Stimulated activated CD4-positive, alpha-beta T cell treated with anti-CD3 and anti-CD28 coated beads, Interleukin-1b, Interleukin-23, amount 100 ng/mL, for 48 hours (primary cell): ENCODE measurements at places on chromosomes 16 and 17.

GRCh38 chr16:81005610-81006161 is 999 bp downstream of the CMC2 start:
- no peak for DNase-seq

DNA sequence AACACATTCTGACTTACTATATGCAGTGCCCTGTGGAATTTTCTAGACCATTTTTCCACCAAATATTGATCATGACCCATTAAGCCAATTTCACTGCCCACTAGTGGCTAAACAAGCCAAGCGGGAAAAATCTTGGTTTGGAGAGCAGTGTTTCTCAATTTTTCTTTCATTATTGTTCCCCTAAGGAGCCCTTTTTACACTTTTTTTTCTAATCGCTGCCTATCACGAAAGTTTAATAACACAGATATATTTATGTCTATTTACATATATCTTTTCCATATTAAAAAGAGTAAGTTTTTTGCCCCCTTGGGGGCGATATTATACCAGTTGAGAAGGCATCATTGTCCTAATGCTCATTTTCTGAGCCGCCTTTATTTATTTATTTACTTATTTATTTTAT is 10.8 kb upstream of the TLCD3B start:
- no peak for DNase-seq

- DNase-seq, result peak; percentile 85
Measured at GRCh38 chr16:89167425-89167941, 4.1 kb upstream of the CDH15 start.

DNA sequence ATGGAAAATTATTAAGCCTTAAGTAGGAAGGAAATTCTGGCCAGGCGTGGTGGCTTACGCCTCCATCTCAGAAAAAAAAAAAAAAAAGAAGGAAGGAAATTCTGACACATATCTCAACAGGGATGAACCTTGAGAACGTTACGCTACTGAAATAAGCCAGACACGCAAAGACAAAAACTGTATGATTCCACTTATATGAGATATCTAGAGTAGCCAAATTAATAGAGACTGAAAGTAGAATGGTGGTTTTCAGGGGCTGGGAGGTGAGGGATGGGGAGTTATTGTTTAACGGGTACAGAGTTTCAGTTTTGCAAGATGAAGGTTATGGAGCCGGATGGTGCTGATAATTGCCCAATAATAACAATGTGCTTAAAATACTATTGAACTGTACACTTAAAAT is 16.2 kb upstream of the HNF1B start:
- no peak for DNase-seq

- no peak for DNase-seq
Measured at GRCh38 chr16:62190426-62190825, 154.2 kb upstream of the CDH8 start.

GRCh38 chr16:68454920-68455435 is 6.7 kb upstream of the SMPD3 start:
- no peak for DNase-seq

GRCh38 chr16:23786964-23787561 is 32.2 kb downstream of the CHP2 start:
- DNase-seq, result no peak

- peak; percentile 55 for DNase-seq
Measured at GRCh38 chr16:10876799-10877341, at the start of gene CIITA. Gene CIITA (plus strand): TSS chr16:10877202. CDS start chr16:10877331, 129 bp downstream.

DNA sequence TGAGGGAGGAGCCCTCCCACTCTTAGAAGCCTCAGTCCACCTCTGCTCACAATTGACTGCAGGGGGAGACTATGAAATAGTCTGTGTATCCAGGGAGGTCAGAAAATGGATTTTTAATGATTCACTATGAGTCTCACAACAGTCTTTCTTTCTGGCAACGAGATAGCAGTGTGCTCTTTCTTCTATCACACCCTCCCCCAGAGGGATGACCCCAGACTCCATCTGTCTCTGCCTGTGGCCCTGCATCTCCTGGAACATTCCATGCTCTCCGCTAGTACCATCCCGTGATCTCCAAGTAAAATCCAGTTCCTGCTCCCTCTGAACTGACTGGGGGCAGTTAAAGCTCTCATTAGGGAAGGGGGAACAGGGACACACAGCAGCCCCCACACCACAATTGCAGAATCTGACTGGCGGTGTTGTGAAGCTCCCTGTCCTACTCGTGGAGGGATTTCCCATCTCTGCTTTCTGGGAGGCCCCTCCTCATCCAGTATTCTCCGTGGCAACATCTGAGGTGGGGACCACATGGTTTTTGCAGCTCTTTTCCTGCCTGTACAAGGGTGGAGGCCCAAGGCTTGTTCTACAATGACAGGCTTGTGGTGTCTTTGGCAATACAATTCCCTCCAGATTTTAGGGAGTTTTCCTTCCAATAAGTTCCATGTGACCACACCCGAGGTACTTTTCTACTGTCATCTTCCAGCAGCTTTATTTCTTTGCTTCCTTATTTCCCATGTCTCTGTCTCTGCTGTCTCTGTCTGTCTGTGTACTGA is 19.4 kb downstream of the NATD1 start:
- DNase-seq, result no peak

GRCh38 chr16:25613931-25614330 is 77.8 kb upstream of the HS3ST4 start:
- DNase-seq, result no peak

- peak; percentile 86 for DNase-seq
Measured at GRCh38 chr16:48123104-48123788, 32.5 kb downstream of the ABCC12 start.

- DNase-seq, result no peak
Measured at GRCh38 chr16:48542020-48542473, 67.9 kb downstream of the N4BP1 start.

GRCh38 chr16:79388396-79388795 is 212.1 kb downstream of the MAF start:
- no peak for DNase-seq

GRCh38 chr16:86609115-86609514 is 30.8 kb downstream of the FOXL1 start:
- DNase-seq, result no peak

DNA sequence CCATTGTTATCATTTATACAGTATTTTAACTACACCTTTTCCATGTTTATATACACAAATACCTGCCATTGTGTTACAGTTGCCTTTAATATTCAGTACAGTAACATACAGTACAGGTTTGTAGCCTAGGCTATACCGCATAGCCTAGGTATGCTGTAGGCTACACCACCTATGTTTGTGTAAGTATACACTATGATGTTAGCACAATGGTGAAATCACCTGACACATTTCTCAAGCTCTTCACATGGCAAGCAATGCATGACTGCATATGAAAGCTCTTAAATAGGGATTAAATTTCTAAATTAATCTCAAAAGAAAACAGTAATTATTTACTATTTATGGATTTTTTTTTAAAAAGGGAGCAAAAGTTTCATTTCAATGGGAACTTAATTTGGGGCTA is 12.0 kb downstream of the LRRC37B start:
- DNase-seq, result no peak

GRCh38 chr17:68709461-68709860 is 108.3 kb upstream of the FAM20A start:
- DNase-seq, result no peak

- DNase-seq, result no peak
Measured at GRCh38 chr17:50699410-50699809, 8.3 kb downstream of the ANKRD40 start.

DNA sequence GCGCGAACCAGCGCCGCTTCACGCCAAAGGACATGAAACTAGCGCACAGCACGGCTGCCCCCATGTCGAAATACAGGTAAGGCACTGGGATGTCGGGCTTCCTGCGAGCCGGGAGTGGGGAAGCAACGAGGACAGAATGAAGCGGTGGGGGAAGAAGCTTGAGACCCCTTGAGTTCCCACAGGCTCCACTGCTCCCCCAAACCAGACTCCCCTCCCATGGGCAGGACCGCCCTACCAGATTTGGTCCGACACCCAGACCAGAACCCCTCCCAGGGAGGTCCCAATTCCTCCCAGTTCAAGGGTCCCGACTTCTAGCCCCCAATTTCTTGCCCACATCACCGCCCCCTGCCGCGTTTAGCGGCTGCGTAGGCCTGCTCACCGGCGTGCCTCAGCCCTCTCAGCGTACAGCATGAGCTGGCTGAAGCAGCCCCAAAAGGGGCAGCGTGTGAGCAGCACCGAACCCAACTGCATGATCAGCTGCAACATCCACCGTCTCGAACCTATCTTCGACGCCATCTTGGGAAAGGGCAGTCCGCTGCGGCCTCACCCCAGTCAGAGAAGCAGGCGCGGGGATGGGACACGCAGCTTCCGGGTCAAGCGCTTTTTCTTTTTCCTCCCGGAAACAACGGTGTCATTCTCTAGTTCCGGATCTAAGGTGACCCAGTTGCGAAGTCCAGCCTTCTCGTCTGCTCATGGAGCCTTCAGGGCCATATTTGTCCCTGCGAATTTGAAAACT is at the start of gene TMEM101:
TMEM101 (minus strand) TSS at position 527 of the 736 bp plus-strand sequence; CDS start at position 516, 11 bp downstream.
- DNase-seq, result peak; percentile 91
